Fibroblast of skin of scalp (primary cell): ENCODE measurements at places on chromosomes 5 and 9.

GRCh38 chr9:70257991-70258691 lies 637 bp upstream of the SMC5 start:
- DNase-seq, result peak; percentile 68

GRCh38 chr9:12875191-12875590 lies 100.4 kb downstream of the LURAP1L start:
- DNase-seq, result peak; percentile 68

- DNase-seq, result peak; percentile 28
These were observed 52.8 kb upstream of the TUT7 start for GRCh38 chr9:86407022-86407421.

GRCh38 chr5:123398058-123398733 lies 25.0 kb downstream of the CEP120 start:
- no peak for DNase-seq

GRCh38 chr5:9188131-9188530 lies 357.7 kb downstream of the SEMA5A start:
- peak; percentile 71 for DNase-seq

GRCh38 chr5:81773574-81773973 lies 22.7 kb upstream of the SSBP2 start:
- no peak for DNase-seq

GRCh38 chr5:133680830-133681565 lies 68.7 kb upstream of the FSTL4 start:
- no peak for DNase-seq

DNA sequence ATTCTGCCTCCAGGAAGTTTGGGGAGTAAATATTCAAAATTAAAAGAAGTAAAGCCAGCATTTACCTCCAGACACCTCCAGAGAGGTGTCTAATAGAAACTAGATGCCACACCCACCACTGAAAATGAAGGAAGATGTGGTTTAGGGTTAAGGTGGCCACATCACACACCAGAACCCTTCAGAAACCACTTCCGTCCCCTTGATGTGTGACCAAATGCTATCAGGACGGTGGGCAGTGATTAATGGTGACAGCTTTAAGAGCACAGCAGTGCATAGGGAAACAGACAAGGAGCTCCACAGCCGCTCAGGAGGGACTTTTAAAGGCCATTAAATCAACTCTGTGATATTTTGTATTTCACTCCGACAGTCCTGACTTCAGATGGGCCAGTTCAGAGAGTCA lies 295.2 kb downstream of the BRINP1 start:
- no peak for DNase-seq

GRCh38 chr9:69397384-69398214 lies 72.6 kb downstream of the ENTREP1 start:
- no peak for DNase-seq

DNA sequence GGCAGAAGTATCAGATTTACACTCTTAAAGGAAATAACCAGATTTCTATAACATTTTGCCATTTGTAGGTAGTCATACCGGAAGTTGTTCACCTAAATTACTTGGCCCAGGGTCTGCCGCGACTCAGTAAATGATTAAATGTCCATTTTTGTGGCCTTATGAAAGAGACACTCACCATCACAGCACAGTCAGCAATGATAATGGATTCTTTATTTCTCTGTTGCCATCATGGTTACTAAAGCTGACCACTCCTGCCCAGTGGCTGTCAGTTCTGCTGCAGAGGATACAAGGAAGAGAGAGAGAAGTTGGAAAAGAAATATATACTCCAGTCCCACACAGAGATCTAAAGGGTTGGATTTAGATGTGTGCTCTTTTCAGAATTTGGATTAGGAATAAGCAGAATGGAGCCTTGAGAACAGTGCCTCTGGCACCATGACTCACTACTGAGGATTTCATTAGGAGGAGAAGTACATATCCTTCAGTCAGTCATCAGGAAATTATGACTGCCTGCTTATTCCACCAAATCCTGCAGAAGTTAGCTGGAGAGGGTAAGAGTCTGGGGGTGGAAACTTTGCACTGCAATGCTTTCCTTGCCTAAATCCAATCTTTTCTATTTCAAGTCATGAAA lies 72.8 kb upstream of the EFNA5 start:
- peak; percentile 69 for DNase-seq

DNA sequence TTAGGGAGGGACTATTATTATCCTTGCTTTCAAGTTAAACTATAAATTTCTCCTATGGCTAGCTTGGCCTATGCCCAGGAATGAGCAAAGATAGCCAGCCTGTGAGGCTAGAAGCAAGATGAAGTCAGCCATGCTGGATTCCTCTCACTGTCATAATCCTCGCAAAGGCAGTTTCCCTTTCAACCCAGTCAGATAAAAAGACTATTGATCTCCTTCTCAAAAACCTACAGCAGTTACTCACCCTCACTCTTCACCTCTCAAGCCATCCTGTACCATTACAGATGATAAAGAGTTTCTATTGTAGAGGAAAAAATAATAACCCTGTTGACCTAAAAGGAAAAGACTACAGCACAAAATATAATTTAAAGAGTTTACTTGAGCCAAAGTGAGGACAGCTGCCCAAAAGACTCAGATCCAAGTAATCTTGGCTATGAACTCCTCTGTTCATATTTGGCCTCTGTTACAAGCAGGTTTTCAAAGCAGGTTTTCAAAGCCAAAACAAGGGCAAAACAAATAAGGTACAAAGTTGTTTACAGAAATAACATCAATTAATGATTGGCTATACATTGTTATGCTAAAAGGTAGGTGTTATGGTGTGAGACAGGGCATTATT lies 41.7 kb downstream of the KCNV2 start:
- DNase-seq, result no peak

- no peak for DNase-seq
These were observed 424.0 kb downstream of the CDH18 start for GRCh38 chr5:19564036-19564435.

- DNase-seq, result no peak
These were observed 155.8 kb downstream of the PBX3 start for GRCh38 chr9:125902831-125903512.

GRCh38 chr5:146788898-146789297 lies 89.7 kb downstream of the PPP2R2B start:
- no peak for DNase-seq

GRCh38 chr5:99605904-99606303 lies 677.1 kb upstream of the CHD1 start:
- DNase-seq, result no peak

DNA sequence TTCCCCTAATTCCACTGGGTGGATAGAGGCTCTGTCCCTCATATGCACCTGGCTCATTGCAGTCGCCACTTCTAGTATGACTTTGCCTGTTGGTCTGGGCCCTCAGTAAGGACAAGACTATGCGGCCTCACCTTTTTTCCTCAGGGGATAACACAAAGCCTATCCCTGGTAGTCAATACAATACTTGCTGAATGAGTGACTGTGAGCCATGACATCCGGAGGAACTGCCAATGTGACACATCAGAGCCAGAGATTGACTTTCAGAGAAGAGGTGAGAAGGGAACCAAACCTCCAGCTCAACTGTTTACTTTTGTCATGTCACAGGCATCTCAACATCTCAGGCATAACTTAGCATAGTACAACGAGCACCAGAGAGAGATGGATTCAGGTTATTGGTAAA lies 371.3 kb downstream of the DMRT2 start:
- DNase-seq, result no peak

GRCh38 chr5:156594406-156594805 lies 255.7 kb upstream of the PPP1R2B start:
- DNase-seq, result peak; percentile 46

DNA sequence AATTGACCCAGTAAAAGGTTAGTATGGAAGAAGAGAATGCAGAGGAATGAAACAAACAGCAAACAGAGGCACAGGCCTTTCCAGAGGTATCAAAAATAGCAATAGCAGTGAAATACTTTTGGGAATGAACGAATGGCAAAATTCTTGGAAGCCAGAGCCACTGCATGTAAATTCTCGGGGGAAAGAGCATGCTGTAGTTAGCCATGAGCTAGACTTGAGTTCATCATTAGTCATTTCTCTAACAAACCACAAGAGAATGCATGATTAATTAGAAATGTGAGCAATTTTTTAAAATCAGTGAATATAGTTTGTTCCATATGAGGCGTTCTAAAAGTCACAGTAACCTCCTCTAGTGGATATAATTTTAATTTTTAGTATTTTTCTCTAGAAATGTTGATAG lies 170.3 kb upstream of the PRR16 start:
- DNase-seq, result peak; percentile 93

- no peak for DNase-seq
These were observed 20.1 kb downstream of the DIAPH1 start for GRCh38 chr5:141598391-141599345.

DNA sequence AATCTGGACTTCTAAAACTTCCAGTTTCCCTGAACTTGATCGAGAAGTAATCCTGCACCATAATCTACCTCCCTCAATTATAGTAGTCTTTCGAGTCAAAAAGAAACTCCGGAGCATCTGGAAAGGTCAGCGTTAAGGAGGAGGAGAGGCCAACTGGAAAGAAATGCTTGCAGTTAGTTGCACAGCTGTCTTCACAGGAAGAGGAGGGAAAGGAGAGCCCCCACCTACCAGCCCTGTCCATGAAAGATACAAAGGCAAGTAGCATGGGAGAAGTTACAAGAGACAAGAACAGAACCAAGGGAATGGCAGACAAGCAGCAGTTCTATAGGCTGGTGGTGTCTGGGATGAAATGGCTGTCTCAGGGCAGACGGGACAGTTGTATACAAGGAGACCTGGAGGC lies 170.6 kb downstream of the RAB3C start:
- no peak for DNase-seq

DNA sequence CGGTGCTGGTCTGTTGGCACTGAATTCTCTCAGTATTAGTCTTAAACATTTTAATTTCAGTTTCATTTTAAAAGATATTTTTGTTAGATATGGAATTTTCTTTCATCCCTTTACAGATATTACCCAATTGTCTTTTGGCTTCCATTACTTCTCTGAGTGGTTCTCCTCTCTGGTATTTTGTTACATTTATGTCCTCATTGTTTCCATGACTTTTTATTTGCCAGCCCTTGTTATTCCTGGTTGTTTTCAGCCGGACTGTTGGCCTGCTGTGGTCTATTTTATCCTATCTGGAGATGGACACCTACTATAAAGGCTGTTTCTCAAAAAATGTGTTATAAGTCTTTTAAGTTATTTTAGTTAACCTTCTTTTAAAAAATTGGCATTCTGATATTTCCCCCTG lies 117.2 kb downstream of the ARHGEF28 start:
- DNase-seq, result no peak
